ENCODE measurements at places on chromosomes 7 and 10.
A peak's percentile ranks its signal among the peaks of the same experiment; 100 is the strongest.

DNA sequence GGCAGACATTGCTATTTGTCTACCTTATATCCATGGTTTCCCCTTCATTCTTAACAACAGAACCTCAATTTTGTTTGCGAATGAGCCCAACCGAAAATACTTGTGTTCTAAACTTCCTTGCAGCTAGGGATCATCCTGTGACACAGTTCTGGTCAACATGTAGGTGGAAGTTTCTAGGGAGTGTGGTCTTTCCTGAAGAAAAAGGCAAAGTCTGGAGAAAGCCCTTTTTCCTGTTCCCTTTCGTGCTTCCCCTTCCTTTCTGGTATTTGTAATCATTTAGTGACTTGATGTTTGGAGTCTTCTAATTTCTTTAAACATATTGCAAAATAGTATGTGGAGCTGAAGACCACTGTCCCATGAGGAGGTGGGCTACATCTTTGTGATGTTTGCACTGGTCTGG lies 2.9 kb upstream of the IFRD1 start:
- DNase-seq, result no peak

GRCh38 chr10:110360857-110361474 lies 56.2 kb upstream of the SMNDC1 start:
- no peak for DNase-seq

DNA sequence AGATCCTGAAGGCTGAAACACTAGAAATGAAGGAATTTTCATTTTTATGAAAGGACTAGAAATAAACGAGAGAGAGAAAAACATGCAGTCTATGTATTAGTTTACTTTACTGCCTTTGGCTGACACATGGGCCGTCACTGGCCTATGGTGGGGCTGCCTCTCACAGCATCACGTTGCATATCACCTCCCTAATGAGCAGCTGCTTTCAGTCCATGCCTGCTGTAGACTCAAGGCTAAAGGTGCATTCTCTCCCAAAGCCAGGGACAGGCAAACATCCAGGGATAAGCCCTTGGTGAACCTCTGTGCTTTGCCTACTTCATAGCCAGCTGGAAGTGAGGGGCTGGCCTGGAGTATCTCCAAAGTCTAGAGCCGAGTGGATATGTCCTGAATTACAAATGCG lies 359.4 kb downstream of the GPAM start:
- no peak for DNase-seq

DNA sequence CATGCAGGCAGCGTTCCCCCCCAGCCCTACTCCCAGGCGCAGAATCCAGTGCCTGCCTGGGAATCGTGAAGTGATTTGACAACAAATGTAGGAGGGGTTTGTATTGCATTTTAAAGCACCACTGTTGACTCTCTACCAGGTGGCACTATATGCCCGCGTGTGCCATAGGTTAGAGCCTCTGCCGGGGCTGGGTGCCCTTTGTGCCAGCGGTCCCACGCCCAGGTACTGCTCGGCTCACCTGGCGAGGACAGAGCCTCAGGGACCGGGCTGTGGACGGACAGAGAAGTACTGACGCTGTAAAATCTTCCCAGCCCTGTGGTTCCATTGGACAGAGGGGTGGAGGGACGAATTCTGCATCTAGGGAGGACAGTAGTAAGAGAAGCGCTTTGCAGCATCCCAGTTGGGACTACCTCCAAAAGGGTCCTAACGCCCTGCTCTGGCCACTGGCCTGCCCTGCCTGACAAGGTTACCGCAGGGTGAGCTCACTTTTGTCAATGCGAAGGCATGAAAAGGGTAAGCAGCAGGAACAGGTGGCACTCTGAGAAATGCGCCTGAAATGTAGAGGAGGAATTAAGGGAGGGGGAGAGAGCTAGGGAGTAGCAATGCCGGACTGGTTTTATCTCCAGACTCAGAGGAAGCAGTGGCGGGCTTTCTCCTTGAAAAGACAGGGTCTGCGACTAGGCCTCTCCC lies 788 bp upstream of the CACNA2D1 start:
- DNase-seq, result no peak

- DNase-seq, result peak; percentile 41
Measured at GRCh38 chr10:15720635-15721287, 1.0 kb upstream of the ITGA8 start.

DNA sequence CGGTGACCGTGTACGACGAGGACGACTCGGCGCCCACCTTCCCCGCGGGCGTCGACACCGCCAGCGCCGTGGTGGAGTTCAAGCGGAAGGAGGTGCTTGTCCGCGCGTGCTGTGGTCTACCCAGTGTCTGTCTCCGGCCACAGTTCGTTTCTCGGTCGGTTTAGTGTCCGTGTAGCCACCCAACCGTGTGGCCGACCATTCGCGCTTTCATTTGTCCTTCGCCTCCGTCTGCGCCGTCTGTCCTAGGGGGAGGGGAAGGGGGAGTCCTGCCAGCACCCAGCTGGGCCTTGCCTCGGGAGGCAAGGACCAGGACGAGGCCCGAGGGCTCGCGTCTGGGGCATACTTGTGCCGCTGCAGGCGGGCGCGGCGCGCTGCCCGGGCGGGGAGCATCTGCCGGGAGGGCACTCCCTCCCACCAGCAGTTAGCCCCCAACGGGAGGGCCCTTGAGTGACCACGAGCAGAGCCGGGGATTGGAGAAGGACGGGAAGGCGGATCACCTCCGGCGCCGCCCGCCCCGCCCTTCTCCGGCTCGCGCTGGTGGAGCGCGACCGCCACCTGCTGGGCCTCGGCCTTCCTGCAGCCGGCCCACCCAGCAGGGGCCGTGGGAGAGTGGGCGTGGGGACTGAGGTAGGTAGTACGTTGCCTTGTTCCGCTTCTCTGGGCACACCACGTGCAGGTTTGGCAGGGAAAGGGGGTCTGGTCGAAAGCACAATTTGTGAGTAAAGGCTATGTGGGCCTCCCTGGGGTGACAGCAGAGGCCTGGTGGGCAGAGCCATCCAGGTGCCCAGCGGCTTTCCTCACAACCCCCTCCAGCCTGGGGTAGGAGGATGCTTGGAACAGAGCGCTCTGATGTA lies 28.5 kb downstream of the RET start:
- peak; percentile 92 for DNase-seq

DNA sequence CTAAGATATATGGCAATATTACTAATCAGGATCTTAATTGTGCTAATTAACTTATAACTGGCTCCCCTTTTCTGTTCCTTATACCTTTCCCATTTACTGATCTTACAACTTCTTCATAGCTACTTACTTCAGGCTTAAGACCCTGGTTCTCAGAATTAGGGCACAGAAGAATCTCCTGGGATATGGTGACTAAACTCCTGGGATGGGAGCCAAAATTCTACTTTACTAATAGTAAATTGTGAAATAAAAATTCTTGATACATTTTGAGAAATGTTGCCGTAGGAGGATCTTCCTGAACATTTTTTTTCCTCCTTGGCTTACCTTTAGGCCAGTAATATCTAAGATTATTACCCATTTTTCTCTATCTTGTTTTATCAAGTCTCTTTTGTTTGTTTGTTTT lies 309.5 kb downstream of the ATRNL1 start:
- DNase-seq, result no peak

GRCh38 chr10:62632071-62632809 lies 172.3 kb upstream of the ADO start:
- no peak for DNase-seq

GRCh38 chr7:47588704-47589225 lies 6.9 kb upstream of the TNS3 start:
- no peak for DNase-seq

DNA sequence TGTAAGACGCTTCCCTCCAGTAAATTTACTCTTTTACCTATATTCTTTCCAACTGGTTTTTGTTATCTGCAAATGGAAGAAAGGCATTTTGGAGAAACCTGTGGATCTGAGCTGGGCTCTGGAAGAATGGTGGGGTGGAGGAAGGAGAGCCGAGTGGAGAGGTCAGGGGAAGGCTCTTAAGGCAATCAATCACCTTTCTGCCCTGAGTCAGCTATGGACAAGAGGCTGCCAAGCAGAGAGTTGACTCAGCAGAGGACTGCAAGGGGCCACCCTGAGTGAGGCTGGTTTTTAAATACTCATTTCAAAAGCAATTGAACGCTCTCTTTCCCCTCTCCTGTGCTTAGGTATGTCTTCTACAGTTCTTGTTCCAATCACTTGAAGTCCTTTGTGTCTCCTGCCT lies 81.8 kb downstream of the SPAG6 start:
- DNase-seq, result no peak

DNA sequence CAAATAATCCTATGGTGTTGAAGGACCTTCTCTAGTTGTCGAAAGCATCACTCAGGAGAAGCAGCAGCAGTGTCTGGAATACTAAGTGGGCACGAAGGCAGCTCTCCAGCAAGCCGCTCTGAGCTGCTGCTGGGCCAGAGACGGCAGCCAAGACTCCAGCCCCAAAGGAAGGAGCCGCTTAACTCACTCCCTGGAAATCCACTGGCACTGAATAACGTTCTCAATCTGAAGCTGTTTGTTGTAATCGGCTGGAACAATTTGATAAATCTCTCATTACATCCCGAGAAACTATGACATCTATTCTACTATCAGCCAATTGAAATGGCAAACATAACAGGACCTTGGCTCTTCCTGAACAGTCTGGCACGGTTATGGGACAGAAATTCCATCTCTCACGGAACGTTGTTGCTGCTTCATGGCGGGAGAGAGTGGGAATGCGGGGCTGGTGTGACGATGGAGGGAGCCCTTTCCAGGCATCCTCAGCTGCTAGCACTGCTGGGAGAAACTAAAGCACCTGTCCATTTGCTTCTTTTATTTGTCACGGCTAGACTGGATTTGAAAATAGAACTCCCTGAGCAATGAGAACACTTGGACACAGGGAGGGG lies 331.5 kb upstream of the RNF32 start:
- no peak for DNase-seq

- DNase-seq, result no peak
Measured at GRCh38 chr7:121278120-121279021, 50.4 kb upstream of the WNT16 start.

DNA sequence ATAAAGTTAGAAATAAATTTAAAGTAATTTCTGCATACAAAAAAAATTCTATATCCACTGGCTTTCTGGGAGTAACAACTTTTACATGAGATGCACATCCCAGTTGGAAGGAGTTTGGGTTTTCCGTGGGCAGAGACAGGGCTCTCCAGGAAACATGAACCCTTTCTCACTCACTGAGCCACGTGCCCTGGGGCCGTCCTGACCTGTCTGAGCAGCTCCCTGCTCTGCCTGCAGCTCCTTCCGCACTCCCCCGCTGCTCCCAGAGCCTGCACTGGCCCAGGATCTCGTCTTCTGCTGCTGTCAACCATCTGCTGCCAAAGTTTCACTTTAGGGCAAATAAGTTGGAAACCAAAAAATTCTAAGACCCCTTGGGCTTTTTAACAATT lies 169.1 kb downstream of the DIP2C start:
- no peak for DNase-seq

GRCh38 chr7:26609532-26609931 lies 254.9 kb downstream of the SKAP2 start:
- DNase-seq, result no peak

- no peak for DNase-seq
Measured at GRCh38 chr7:38775506-38776175, 133.3 kb downstream of the VPS41 start.

- no peak for DNase-seq
Measured at GRCh38 chr10:77530011-77530410, 107.6 kb downstream of the KCNMA1 start.

DNA sequence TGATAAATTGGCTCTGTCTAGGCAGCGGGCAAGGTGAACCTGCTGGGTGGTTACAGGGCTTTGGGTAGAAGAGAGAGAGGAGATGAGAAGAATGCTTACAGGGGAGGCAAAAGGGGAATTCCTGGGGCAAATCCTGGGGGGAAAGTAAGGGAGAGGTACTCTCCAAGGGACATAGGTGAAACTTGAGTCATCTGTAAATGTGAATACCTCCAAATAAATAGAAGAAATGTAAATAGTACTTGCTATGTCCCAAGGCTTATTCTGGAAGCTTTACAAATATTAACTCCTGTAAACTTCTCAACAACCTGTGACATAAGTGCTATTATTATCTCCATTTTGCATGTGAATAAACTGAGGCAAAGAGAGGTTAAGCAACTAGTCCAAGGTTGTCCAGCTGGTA lies 57.7 kb upstream of the CDK13 start:
- no peak for DNase-seq

DNA sequence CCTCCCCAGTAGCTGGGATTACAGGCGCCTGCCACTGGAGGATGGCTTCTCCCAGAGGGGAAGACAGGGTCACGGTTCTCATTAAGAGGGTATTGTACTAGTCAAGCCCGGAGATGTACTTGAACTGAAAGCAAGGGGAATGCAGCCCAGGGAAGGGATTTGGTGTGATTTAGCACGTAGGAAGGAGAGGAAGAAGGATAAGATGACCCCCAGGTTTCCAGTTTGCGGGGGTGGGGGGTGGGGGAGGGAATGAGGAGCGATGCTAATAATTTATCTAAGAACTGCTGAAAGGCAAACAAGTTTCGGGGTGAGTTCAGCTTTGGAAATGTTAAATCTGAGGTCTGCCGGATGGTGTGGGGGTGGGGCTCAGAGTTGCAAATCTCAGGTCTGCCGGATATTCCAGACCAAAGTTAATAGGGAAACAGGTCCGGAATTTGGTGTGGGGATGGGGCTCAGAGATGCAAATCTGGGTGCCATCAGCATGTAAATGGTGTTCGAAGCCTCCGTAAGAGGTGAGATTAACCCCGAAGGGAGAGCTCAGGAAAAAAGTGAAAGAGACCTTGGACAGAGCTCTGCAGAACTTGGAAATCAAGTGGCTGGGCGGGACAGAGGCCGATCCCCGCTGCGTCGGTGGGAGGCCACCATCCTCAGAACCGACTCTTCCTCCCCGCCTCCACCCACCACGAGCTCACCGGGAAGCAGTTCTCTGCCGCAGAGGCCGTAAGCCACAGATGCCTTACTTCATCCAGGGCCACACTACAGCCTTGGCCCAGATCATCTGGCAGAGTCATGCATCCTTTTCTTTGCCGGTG lies 1.6 kb upstream of the SEPHS1 start:
- DNase-seq, result peak; percentile 76

- DNase-seq, result no peak
Measured at GRCh38 chr10:61376908-61377368, 76.2 kb downstream of the TMEM26 start.

- no peak for DNase-seq
Measured at GRCh38 chr7:140350056-140350455, 48.3 kb downstream of the SLC37A3 start.

DNA sequence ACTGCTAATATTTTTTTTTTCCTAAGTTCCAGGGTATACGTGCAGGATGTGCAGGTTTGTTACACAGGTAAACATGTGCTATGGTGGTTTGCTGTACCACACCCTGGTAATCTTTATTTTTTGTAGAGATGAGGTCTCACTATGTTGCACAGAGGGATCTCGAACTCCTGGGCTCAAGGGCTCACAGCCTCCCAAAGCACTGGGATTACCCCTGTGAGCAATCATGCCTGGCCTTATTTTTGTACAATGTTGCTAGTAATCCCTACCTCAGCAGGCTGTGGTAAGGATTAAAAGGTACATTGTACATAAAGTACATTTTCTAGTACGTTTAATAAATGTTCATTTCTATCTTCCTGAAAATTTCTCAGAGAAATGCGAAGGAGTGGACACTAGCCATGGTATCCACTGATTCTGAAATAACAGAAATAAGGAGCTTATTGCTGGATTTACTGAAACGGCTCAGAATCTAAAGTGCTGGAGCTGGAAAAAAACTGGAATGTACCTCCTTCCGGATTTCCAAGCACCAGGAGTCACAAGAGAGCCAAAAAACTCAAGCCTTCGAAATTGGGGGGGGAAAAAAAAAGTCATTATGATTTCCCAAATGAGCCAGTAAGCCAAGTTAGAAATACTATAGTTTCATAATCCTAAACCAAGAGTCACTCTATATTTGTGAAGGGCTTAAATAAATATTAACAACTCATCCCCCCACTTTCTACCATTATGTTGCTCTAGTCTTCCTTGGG lies 69.6 kb downstream of the NT5C2 start:
- DNase-seq, result no peak

All from right kidney (tissue), 9 donors.